NCI-H1436 treated with DMSO at 0.1 percent for 48 hours (cell line): ENCODE measurements at places on chromosomes 1 and 21.
A peak's percentile ranks its signal among the peaks of the same experiment; 100 is the strongest.

GRCh38 chr1:218467101-218468072 lies 122.3 kb downstream of the TGFB2 start:
- no peak for DNase-seq

DNA sequence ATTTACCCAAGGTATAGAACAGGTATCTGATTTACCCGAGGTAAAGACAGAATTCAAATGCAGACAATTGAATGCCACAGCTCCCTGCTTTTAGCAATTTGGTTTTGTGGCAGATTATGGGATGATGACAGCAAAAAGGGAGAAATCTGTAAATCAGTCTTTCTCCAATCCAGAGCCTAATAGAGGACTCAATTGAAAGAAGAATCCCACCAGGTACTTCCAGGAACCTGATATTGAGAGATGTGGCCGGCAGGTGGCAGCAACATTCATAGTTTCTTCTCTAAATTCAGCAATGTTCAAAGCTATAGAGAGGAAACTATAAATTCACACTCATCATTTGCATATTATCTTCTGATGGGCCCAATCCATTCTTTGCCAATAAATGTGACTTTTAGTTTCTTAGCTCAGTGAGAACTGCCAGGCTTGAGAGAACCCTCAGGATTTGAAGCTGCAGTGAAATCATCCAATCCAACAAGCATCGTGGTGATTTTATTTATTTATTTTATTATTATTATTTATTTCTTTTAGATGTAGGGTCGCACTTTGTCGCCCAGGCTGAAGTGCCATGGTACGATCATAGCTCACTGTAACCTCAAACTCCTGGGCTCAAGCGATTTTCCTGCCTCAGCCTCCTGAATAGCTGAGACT lies 9.8 kb upstream of the PHACTR4 start:
- peak; percentile 31 for DNase-seq

DNA sequence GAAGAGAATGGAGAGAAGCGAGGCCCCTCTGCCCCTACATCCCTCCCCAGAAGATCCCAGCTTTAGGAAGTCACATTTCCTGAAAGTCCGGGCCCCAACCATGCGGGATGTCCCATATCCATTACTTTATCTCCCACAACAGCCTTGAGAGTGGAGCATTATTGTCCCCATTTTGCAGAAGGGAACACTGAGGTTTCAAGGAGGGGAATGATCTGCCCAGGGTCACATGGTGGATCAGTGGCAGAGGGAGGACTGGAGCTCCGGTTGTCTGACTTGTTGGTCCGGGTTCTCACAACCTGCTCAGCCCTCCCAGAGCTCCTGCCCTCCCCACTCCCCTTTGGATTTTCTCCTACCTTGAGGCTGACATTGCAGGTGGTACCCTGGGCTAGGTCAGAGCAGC lies 2.2 kb upstream of the CRYBG2 start:
- DNase-seq: no peak

DNA sequence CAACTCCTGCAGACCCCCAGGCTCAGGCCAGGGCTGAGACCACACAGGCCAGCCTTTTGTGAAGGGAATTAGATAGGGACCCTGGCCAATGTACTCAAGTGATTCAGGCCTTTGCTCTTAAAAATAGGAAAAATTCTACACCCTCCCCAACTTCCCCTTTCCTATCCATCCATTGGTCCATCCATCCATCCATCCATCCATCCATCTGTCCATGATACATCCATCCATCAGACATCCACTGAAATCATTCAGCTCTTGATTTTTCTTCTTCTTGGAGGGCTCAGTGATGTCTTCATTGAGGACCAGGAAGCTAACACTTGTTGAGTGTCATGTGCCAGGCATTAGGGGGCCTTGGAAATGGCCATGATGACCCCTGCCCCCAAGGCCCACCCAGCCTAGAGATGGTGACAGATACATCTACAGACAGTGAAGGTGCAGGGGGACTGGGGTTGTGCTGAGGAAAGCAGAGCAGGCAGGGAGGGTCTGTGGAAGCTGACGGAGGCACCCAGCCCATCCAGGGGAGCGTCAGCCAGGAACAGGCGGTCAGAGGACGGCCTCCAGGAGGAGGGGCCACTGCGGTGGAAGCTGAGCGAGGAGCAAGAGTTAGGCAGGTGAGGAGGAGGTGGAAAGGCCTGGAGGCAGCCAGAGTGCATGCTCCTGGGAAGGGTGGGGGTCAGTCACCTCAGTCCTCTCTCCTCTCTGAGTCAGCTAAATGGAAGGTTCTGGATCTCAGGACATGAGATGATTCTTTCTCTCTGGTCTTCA lies 81.9 kb downstream of the EPHB2 start:
- no peak for DNase-seq

DNA sequence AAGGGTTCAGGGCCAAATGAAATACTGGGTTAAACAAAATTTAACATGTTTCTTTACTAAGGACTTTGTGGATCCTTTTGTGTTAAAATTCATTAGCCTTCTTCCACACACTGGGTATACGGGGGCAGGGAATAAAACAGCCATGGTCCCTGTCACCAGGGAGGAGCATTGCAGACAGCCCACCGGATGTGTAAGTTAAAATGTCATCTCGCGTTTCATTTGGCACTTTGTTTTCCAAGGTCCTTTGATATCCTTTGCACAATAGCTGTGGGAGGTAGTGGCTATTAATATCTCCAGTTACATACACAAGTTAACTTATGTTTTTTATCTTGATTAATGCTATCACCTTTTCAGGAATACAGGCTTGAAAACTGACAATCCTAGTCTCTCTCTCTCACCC lies 172.7 kb downstream of the BARHL2 start:
- DNase-seq: no peak

- DNase-seq: no peak
These were observed 113.6 kb downstream of the SIK1 start for GRCh38 chr21:43313221-43313938.

- no peak for DNase-seq
These were observed 1.0 kb downstream of the IQGAP3 start for GRCh38 chr1:156571261-156571852.

DNA sequence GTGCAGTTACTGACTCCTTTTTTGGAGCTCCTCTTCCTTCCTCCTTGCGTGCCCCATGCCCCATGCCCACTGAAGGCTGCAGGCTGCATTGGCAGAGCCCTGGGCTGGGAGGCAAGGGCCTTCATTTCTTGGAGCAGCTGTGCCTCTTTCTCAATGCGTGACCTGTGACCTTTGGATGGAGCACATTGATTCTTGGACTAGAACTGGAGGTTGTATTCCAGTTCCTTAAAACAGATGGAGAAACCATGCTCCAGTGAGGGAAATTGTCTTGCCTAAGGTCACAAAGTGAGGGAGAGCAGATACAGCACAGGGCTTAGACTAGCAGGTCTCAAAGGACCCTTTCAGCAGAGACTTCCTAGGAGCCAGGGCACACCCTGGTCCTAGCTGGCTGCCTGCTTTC lies 9.0 kb downstream of the TMEM269 start:
- no peak for DNase-seq

GRCh38 chr1:189237008-189237407 lies 1240.7 kb downstream of the BRINP3 start:
- DNase-seq: peak; percentile 44

DNA sequence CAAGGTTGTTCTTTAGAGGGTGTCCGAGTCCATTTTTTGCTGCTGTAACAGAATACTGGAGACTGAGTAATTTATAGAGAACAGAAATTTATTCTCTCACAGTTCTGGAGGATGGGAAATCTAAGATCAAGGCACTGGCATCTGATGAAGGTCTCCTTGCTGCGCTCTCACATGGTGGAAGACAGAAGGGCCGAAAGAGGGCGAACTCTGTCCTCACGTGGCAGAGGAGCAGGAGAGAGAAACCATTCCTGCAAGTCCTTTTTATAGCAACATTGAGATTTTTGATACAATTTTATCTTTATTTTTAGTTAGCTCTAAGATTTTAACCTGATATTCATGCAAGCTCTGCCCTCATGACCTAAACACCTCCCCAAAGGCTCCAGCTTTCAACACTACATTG lies 48.3 kb downstream of the ATG4C start:
- no peak for DNase-seq

DNA sequence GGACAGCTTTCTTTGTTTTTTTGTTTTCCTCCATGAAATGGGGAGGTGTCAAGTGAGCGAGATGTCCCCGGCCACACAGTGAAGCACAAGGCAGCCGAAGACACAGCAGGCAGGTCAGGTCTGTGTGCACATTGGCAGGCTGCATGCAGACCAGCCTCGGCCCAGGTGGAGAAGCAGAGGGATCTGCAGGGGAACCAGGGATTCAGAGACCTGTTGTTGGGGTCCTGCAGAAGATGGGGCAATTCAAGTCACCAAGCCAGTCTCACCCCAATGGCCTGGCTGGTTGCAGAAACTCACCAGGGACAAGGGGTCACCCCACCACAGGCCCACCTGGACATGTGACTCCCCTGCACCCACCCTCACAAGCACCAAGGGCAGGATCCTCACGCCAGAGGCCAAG lies 4.0 kb upstream of the ABCG1 start:
- DNase-seq: no peak

- no peak for DNase-seq
These were observed 54.4 kb downstream of the MACF1 start for GRCh38 chr1:39258925-39259244.

- DNase-seq: no peak
These were observed 287.5 kb downstream of the HLX start for GRCh38 chr1:221166559-221167318.

GRCh38 chr1:7555391-7556185 lies 215.5 kb upstream of the VAMP3 start:
- no peak for DNase-seq

DNA sequence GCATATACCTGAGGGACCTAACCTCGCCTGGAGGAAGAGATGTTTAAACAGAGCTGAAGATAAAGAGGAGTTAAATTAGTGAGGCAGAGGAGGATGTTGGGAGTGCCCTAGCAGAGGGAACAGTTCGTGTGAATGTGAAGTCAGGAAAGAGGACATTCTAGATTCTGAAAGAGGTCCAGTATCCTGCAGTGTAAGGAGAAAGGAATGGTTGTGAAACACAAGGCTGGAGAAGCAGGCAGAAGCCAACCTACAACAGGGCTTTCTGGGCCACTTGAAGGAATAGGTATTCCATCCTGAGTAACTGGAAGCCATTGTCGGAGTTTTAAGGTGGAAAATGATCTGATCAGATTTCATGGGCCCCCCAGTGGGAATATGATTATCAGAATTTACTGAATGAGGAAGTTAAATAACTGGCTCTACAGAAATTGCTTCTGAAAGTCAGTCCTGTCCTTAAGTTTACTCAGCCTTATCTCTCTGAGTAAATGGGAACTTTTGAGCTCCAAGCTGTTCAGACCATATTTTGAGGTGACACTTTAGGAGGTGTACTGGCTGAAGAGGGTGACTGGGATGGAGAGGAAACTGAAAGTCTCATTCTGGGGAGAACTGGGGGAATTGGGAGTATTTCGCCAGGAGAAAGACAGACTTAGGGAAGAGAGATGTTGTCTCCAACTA lies 24.4 kb upstream of the FAAH start:
- no peak for DNase-seq

DNA sequence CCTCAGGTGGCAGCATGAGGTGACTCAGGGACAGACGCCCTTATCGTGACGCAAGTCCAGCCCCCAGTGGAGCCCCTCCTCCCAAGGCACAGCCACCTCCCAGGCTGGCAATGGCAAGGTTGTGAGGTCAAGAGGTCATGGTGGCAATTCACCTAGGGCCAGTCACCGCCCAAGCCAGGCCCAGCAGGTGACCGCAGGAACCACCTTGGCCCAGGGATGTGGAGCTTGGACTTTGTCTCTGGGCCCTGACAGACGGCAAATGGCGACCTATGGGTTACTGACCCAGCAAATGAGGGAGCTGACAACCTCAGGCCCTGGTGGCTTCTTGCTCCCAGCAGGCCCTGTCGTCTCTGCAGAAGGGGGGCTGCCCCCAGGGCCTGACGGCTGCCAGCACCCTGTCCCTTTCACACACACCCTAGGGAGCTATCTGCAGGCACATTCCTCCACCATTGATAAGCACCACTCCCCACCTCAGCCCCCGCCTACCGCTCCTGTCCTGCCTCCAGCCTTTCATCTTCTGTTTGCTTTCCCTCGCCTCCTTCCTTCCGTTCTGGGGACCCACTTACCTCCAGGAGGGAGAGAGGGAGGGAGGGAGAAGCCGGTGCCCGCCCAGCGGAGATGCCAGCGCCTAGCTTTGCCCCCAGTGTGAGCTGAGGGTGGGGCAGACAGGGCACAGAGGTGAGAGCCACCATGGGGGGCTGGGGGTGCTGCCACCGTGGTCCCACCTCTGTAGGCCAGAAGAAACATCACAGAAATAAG lies 12.1 kb downstream of the EPHA2 start:
- DNase-seq: no peak

DNA sequence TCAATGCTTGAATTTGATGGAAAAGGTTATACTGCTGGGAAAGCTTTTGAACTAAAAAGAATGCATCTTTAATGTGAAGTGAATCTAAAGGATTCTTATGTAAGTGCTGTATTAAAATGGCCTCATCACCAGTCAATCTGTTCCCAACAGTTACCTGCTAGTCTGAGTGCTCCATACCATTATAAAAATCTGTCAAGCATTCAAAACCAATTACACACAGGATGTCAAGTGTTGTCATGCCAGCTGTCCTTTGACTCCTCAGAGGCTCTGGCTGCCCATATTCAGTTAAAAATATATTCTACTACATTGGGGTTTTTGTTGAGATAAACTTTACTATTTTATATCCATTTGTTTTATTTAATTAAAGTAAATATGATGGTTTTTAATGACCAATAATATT lies 1587.7 kb downstream of the AMY1C start:
- DNase-seq: no peak

GRCh38 chr1:166814611-166815010 lies 24.7 kb upstream of the POGK start:
- no peak for DNase-seq

DNA sequence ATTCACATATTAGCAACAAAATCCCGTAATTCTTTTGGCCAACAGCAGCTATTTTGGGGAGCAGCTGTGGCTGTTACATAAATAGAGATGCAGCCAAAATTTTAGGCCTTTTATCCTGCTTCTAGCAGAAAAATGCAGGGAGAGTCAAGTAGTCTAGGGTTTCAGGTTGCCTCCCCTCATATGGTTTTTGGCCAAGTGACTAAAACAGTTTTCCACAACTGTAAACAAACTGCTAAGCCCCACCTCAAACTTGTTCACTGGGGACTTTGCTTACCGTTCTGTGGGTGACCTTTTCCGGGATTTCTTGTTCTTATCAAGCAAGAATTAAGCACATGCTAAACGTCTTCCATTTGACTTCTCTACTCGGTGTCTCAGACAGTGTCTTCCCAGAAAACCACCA lies 133.4 kb downstream of the EDEM3 start:
- no peak for DNase-seq
